Stimulated activated CD4-positive, alpha-beta T cell treated with anti-CD3 and anti-CD28 coated beads, Interleukin-2, amount 100 ng/mL, for 4 hours (primary cell): ENCODE measurements at places on chromosomes 6 and 20.
A peak's percentile ranks its signal among the peaks of the same experiment; 100 is the strongest.

DNA sequence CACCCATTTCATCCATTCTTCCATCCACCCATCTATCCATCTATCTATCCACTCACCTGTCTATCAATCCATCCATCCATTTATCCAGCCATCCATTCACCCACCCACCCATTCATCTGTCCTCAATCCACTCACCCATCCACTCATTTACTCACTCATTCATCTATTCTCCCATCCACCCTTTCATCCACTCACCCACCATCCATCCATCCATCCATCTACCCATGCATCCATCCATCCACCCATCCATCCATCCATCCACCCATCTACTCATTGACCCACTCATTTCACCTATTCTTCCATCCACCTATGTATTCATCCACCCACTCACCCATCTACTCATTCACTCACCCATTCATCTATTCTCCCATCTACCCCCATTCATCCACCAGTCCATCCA, 24.2 kb upstream of the PTGIS start:
- DNase-seq = no peak

DNA sequence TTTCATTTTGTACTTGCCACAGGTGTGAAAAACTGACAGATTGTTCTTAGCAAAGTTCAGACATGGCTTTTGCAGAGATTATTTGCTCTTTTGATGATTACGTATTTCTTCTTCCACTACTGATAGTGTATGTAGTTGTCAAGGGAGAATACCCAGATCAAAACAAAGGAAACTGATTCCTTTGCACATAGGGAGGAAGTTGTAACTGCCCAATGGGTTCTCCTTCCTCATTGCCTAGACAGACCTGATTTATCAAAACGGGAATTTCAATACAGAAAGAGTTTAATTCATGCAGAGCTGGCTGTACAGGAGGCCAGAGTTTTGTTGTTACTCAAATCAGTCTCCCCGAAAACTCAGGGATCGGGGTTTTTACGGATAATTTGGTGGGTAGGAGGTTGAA, 214.7 kb downstream of the BCAS1 start:
- no peak for DNase-seq

DNA sequence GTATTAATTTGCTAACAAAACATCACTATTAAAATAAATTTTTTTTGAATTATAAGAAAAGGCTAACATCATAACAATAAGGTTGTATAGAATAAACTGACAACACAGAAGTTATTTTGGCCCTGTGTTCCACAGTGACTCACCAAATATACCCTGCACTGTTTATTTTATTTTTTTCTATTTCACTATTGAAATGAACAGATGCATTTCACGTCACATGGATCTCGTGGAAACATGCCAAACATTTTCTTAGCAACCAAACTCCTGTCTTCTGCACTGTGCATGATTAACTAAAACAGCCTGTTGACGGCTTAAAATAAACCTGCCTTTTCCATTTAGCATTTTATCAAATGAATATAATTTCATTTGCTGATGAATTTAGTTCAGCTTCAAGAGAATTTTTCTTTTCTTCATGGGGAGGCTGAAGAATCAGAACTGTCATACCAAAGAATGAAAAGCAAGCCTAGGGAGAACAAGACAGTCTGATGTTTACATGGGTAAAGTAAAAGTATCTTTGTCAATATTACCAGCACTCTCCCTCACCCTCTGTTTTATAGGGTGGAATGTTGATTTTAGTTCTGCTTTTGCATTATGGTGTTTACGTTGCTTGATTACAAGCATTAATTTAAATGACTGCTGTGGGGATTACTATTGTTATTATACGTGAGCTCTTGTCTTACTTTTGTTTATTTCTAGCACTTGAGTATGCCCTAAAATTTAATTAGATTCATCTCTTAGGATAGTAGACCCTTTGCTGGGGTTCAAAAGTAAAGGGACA, 115.3 kb downstream of the LCA5 start:
- no peak for DNase-seq

GRCh38 chr20:29687438-29687837, 1570.0 kb upstream of the DEFB115 start:
- DNase-seq = no peak

DNA sequence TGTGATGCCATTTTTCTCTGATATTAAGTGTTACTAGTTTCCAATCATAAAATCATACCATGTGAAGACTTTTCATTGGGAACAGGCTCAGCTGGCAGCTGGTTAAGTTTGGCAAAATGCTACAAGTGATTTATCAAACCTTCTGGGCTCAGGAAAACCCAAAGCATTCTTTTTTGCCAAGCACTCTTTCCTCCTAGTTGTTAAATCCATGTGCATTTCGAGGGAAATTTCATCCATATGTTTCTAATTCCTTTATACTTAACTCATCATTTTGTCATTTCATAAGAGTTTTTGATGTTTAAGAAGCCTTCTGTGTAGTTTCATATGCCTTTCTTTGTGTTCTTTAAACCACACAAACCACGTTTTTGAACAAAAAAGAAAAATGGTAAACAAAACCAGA, 217.6 kb upstream of the PDE10A start:
- no peak for DNase-seq

DNA sequence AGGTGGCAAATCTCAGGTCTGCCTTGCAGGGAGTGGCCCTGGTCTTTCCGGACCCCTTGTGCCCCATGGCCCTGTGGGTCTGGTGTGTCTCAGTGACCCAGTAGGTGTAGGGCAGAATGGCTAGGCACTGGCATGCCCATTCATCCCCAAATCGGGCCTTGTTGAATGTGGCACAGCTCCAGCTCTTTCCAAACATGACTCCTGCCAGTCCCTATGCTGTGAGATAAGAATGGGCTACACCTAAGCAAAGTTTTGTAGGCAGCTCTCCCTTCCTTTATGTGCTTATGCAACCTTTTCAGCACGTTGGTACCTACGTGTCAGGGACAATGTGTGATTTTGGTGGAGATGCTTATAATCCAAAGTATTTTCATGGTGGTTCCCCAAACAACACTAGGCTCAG, 33.9 kb downstream of the FOXO3 start:
- no peak for DNase-seq

DNA sequence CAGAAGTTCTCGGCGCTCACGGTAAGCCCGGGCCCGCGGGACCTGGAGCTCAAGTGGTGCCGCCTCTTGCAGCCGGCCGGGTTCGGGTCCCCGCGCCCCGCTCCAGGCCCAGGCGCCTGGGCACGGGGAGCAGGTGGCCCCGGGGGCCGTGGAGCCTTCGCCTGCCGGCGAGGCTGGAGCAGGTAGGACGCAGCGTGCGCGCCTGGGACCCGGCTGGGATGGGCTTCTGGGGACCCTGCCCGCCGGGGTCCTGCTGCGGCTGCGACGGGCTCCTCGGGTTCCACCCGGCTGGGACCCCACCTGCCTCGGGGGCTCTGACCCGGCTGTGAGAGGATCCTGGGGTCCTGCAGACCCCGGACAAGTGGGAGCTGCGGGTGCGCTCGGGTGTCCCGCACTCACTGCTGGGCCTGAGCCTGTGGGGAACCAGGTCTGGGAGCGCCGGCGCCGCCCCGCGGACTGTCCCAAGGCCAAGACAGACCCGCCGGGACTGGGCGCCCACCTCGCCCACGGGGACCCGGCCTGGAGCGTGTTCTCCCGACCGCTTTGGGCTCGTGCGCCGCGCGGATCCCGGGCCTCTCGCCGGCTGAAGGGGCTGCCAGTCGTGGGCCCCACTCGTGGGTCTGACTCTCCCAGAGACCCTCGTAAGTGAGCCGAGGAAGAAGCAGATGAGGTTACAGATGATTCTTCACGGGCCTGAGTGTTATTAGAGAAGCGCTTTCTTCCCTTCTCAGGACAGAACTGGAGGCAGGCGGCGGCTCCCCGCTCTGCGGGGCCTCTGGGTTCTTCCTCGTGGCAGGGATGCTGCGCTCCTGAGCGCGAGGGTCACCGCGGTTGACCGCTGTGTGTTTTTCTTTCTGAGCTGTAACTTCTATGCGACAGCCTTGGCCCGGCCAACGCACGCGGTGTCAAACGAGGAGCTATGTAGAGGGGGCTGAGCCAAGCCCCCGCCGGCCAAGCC, 729 bp downstream of the SMOC2 start:
- DNase-seq = no peak

- no peak for DNase-seq
These were observed 14.7 kb upstream of the ZNF831 start for GRCh38 chr20:59148701-59149493.

GRCh38 chr6:161001421-161001820, 9.9 kb downstream of the MAP3K4 start:
- no peak for DNase-seq

GRCh38 chr6:69063401-69063800, 428.3 kb downstream of the ADGRB3 start:
- no peak for DNase-seq

DNA sequence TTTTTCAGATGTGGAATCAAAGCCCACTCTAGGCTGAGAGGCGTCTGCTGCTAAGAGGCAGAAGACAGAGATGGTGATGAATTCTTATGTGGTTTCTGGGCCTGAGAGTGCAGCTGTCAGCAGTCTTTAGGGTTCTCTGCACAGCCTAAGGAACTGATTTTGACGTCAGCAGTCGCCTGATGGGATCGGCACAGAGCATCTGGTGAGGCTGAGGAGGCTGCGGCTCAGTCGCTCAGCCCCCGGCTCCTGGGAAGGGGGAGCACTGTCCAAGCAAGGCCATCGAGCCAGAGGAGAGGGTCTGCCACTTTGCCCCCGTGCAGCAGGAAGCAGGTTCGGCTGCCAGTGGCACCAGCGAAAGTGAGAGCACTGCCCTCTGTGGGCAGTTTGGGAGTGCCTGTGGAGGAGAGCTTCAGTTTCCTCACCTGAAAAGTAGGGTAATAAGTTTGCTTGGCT, 92.5 kb downstream of the TCP11 start:
- DNase-seq = peak; percentile 9

- no peak for DNase-seq
These were observed 51.4 kb downstream of the JPH2 start for GRCh38 chr20:44135417-44136204.

- no peak for DNase-seq
These were observed 14.6 kb downstream of the GATA5 start for GRCh38 chr20:62461157-62461556.

DNA sequence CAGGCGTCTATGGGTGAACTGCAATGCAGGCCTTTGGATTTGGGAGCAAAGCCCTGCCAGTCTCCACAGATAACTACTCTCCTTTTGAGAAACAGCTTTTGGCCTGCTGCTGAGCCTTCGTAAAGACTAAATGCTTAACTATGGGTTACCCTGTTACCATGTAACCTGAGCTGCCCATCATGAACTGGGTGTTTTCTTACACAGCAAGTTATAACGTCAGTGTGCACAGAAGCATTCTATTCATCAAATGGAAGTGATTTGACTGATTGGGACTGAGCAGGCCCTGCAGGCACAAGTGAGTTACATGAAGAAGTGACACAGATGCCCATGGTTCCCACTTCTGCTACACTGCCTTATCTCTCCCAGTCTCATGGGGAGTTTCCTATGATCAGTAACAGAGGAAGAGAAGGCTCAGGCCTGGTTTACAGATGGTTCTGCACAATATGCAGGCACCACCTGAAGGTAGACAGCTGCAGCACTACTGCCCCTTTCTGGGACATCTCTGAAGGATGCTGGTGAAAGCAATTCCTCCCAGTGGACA, 319.1 kb downstream of the CD83 start:
- no peak for DNase-seq

DNA sequence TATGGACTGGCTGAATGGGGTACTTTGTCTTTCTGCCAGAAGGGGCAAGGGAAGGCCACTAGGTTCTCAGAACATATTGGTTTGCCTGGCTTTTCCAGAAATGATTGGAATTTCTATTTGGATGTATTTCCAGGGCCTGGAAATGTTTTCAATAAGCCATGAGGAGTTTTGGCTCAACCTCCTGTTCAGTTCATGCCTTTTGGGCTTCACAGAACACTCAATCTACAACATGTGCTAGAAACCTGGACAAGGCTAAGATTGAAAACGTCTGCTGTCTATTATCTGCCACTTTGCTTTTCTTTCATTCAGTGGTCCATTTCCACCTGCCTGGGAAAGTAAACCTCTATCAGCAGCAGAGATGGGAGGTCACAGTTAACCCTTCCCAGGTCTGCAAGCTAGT, 793.4 kb downstream of the TENT5A start:
- no peak for DNase-seq

GRCh38 chr6:143221698-143222097, 161.0 kb downstream of the AIG1 start:
- DNase-seq = no peak

GRCh38 chr6:152129691-152130151, 322.2 kb downstream of the ESR1 start:
- DNase-seq = no peak

DNA sequence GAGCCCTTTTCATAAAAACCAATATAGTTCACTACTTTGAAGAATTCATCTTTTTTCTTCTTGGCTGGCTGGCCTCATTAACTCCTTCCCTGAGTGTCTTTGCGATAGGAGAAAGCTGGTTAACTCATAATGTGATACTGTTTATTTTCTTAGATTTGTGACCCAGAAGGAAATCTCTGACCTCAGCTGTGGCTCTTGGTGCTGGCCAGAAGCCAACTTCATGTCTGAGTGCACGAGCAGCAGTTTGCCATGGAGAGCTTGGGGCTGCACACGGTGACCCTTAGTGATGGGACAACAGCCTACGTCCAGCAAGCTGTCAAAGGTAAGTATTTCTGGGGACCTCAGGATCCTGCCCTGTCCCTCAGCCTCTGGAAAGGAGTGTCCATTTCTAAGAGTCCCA, 16.7 kb upstream of the DEF6 start:
- no peak for DNase-seq

GRCh38 chr6:55176958-55177357, 2.6 kb downstream of the HCRTR2 start:
- no peak for DNase-seq

GRCh38 chr6:54935739-54936138, 89.2 kb downstream of the FAM83B start:
- DNase-seq = no peak

DNA sequence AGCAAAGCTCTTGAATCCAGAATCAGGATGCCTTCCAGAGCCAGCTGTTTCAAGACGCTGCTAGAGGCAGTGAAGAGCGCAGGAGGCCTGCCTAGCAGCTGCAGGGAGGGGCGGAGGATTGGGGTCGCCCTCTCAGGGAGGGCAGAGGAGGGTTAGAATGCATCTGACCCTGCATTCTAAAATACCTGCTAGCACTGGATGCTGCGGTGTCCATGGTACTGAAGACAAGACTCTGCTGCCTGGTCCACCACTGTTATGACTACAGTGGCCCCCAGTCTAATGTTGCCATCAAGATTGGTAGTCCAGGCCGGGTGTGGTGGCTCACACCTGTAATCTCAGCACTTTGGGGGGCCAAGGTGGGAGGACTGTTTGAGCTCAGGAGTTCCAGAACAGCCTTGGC, 193.7 kb upstream of the PROKR2 start:
- DNase-seq = no peak

DNA sequence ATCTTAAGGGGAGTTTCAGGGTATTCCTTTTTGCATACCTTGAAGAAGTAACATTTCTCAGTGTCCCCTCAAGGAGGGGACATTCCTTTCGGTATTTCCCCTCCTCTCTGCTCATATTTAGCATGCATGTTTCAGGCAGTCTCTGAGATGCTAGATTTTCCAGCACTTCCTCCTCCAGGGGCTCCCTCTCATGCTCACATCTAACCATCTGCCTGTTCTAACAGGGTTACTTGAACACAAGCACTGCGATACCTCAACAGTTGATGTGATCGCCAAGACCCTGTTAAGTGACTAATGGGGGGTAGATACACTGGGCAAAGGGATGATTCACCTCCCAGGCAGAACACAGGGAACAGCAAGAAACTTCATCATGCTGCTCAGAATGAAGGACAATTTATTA, 12.9 kb upstream of the MCM3 start:
- DNase-seq = no peak
